ENCODE measurements at places on chromosomes 7 and 10. TPM values are rescaled to one million over a fixed set of nuclear protein-coding genes. Genes with fewer than 3 reads are reported as not detected.

Gene CFAP46
- polyA plus RNA-seq: 4.9 TPM

Gene DNA2
- 2.5 TPM for polyA plus RNA-seq

Gene CASTOR2
- polyA plus RNA-seq: 5.4 TPM

Gene HOXA9
- polyA plus RNA-seq: not detected

Gene WDR86
- 2.5 TPM for polyA plus RNA-seq

Gene MIOS
- polyA plus RNA-seq: 16.4 TPM

Gene SLC29A4
- polyA plus RNA-seq: 12.3 TPM

Gene OR2A5
- not detected for polyA plus RNA-seq

Gene NYAP1
- 6.0 TPM for polyA plus RNA-seq

Gene PRR15
- polyA plus RNA-seq: 0.36 TPM

Gene TSPAN33
- 7.2 TPM for polyA plus RNA-seq

Gene ABCB4
- polyA plus RNA-seq: 0.18 TPM

Gene SYT15B
- polyA plus RNA-seq: not detected

Gene NRG3
- polyA plus RNA-seq: 0.11 TPM

Gene SOSTDC1
- 0.81 TPM for polyA plus RNA-seq

Gene SMO
- polyA plus RNA-seq: 34.5 TPM

Gene DENND2A
- polyA plus RNA-seq: 3.5 TPM

Gene ZWINT
- 43.4 TPM for polyA plus RNA-seq

Gene GNAT3
- not detected for polyA plus RNA-seq

Gene CALML3
- not detected for polyA plus RNA-seq

Gene CASD1
- 12.2 TPM for polyA plus RNA-seq

Gene GPR15LG
- polyA plus RNA-seq: not detected

Gene GDF10
- polyA plus RNA-seq: not detected

Gene SPDYE3
- not detected for polyA plus RNA-seq

Gene HOXA11
- not detected for polyA plus RNA-seq

Gene UPF2
- 6.4 TPM for polyA plus RNA-seq

Gene NPFFR1
- polyA plus RNA-seq: not detected

Gene OR2A42
- not detected for polyA plus RNA-seq

Gene LRRD1
- polyA plus RNA-seq: 0.03 TPM

Gene PAPOLB
- polyA plus RNA-seq: not detected

Gene CYP26C1
- not detected for polyA plus RNA-seq

Gene NPSR1
- polyA plus RNA-seq: not detected

Gene CDC14C
- polyA plus RNA-seq: not detected

Gene TMEM270
- polyA plus RNA-seq: 0.71 TPM

Gene ZNF853
- polyA plus RNA-seq: 17.6 TPM

Gene USP6NL
- 8.9 TPM for polyA plus RNA-seq

Gene JCAD
- polyA plus RNA-seq: 25.7 TPM

Gene METTL27
- 2.9 TPM for polyA plus RNA-seq

Gene PON1
- not detected for polyA plus RNA-seq

Gene SDHAF3
- polyA plus RNA-seq: 14.6 TPM

Gene PIK3AP1
- polyA plus RNA-seq: 0.07 TPM

Gene MRC1
- not detected for polyA plus RNA-seq

Gene TBRG4
- 76.2 TPM for polyA plus RNA-seq

Gene TACC2
- 8.8 TPM for polyA plus RNA-seq

Gene INTS15
- polyA plus RNA-seq: 39.1 TPM

Gene SNX10
- 0.13 TPM for polyA plus RNA-seq

Gene GSTO2
- 0.47 TPM for polyA plus RNA-seq

Gene OR2A12
- polyA plus RNA-seq: not detected

All from SK-N-SH (cell line).